PC-9 (cell line): ENCODE measurements at places on chromosomes 11 and 22. TPM values are rescaled to one million over a fixed set of nuclear protein-coding genes. Genes with fewer than 3 reads are reported as not detected.
A peak's percentile ranks its signal among the peaks of the same experiment; 100 is the strongest.

Gene TOB2
- 50.0 and 57.4 TPM in 2 replicates for total RNA-seq

DNA sequence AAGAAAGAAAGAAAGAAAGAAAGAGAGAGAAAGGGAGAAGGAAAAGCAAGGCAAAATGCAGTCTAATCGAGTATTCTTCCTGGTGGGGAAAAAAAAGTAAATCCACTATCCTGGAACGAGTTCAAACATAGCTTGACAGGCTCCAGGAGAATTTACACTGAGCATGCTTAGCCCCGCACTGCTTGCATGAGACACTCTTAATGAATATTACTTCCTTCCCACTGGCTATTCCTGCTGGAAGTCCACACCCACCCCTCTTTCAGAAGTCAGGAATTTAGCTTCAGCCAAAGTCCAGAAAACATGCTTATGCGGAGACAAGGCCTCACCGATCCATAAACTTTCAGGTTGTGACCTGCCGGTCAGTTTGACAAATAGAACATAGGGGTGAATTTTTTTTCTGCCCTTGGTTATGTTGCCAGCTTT, 251.8 kb upstream of the BLID start:
- DNase-seq, result no peak

DNA sequence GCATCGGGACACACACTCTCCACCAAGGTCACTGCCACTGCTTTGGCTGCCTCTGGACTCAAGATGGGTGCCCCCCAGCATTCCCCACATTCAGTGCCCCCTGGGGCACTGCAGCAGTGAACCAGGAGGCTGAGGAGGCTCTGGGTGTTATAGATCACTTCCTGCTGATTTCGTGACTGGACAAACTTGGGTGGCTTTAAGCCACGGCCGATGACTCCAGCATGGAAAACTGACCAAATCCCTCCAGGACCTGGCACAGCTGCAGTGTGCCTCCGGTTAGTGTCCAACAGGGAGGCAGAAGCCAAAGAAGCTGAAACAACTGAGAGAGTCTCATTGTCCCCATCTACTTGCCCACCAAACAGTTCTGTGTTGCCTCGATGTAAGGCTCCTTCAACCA, 1.2 kb upstream of the GANAB start:
- no peak for DNase-seq

DNA sequence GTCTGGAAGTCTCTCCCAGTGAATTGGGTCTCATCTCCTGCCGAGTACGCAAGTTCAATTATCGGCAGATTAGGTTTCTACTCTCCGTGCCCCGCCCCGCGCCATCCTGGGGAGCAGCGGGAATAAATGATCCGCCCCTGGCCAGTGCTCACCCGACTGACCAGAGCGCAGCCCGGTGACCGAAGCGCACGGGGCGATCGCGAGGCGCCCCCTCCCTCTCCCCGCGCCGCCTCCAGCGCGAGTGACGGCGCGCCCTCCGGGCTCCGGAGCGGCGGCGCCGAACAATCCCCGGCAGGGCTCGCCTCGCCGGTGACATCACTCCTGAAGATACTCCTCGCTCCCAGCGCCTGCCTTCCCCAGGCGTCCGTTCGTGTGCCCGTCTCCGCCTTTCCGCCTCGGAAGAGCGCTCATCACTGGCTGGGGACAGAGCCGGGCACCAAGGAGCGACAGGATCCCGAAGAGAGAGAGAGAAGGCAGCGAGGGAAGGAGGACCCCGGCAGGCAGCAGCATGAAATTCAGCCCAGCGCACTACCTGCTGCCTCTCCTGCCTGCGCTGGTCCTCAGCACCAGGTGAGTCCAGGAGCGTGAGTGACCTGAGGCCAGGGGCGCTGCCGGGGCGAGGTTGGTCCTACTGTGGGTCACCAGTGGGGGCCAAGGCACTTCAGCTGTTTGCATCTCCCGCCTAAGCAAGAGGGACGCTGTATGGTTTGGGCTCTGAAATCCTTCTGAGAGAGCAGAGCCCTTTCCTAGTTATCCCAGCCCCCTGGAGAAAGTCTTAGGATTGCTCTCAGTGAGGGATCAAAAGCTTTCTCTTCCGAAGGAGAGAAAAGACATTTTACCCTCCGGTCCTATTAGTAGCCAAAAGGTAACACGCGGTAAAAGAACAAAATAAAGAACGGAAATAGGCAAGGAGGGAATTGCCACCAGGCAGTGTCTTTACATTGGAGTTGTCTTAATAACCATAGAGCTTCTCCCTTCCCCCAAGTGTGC, at the start of gene LUZP2:
Gene LUZP2 (plus strand): TSS at position 318 of the 990 bp plus-strand sequence.
- peak; percentile 21 for DNase-seq

- DNase-seq, result no peak
These were observed 79.0 kb downstream of the APIP start for GRCh38 chr11:34836958-34837856.

DNA sequence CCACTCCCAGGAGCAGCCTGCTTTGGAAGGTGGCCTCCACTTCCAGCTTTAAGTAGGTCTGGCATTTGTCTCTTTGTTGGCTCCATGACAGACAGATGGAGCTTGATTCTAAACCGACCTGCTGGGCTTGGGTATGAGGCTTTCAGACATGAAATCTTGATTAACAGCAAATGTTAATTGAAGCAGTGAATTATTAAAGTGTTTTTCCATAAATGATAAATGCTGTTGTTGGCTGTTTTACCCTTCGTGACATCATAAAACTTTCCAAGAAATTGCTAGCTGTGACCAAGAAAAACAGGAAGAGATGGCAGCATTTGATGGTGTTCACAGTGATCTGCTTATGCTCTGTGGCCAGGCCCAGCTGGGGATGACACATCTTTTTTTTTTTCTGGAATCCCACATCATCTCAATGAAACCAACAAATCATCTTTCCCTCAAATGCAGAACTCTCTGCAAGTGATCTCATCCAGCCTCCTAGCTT, 66.1 kb downstream of the RBMXL2 start:
- DNase-seq, result no peak

- no peak for DNase-seq
These were observed 34.5 kb upstream of the BLID start for GRCh38 chr11:122150216-122151124.

Gene ROM1
- total RNA-seq, result 6.2 and 7.0 TPM in 2 replicates

DNA sequence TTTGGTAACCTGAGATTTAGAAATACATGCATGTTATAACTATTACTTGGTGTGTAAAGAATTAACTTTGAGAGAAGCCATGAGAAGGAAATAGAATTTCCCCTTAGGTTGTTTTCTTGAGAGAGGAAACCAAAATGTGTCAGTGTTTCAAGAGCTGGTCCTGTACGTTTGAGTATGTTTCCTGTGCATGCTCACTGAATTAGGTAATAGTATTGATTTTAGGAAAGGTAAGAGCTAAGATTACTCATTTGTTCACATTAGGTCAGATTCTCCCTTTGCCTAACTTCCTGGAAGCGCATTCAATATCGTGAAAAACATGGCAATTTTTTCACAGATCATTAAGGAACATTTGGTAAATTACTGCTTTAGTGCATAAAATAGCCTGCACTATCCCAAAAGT, 49.3 kb upstream of the RDX start:
- DNase-seq, result peak; percentile 92

DNA sequence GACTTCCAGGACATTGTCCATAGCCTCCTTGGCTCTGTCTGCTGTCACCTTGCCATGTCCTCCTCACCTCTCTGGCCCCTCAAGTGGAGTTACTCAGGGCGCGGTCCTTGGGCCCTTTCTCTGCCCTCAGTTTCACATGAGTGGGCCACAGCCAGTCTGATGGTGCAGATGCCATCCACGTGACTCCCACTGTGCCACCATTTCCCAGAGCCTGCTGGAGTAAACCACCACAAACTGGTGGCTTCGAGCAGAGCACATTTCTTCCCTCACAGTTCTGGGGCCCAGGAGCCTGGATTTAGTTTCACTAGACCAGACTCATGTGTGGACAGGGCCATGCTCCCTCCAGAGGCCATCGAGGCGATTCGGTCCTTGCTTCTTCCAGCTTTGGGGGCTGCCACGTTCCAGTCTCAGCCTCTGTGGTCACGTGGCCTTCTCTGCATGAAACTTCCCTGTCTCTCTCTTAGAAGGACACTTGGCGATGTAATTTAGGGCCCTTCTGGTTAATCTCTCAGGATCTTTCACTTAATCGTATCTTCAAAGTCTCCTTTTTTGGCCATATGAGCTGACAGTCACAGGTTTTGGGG, 14.6 kb downstream of the SMARCB1 start:
- DNase-seq, result no peak

DNA sequence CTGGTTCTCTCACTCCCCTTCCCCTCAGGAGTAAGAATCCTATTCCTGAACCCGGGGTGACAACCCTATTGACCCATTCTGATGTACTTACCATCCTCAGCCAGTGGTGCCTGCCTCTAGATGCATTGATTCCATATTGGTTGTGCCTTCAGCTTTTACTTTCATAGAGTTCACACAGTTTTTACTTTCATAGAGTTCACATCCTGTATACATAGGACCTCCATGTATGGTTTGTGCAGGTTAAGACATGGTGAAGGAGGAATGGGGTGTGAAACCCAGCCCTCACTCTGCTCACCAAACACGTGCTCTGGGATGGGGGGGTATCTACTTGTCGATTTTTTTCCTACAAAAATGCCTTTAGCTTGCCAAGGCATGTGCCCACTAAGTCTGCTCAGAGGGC, 105.6 kb upstream of the TBCEL start:
- no peak for DNase-seq

DNA sequence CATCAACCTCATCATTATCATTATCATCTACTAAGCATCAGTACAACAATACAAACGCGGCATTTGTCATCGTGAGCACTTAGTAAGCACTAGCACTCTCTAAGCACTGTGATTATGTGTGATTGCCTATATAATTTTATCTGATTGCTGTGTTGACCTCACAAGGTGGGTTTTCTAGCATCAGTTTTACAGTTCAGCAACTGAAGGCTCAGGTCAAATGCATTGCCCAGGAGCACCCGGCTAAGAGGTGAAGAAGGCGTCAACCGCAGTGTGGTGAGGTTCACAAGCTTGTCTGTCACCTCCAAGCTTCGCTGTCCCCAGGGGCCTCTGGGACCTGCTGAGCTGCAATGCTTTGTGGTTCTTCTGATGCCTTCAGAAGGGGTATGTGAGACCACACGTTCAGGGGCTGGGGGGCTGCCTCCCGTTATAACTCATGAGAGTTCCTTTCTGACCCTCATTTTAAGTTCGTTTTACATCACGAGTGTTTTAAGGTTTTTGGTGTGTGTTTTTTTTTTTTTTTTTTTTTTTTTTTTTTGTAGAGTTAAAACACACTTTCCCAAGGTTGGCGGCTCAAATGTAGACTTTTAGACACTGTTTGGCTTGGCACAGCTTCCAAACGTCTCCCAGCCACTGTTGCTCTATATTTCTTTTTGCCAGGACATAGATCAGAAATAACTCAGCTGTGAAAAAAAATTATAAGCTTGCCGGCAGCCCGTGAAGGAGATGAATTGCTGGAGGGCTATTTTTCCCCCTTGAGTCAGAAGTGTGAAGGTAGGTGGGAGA, 33.8 kb upstream of the SCUBE1 start:
- no peak for DNase-seq

Gene SCN3B
- not detected in 2 replicates for total RNA-seq

- no peak for DNase-seq
These were observed 3.0 kb downstream of the INSC start for GRCh38 chr11:15117751-15118150.
